Cardiac septum (tissue), 1 donor: ENCODE measurements at places on chromosomes 16 and 17.

DNA sequence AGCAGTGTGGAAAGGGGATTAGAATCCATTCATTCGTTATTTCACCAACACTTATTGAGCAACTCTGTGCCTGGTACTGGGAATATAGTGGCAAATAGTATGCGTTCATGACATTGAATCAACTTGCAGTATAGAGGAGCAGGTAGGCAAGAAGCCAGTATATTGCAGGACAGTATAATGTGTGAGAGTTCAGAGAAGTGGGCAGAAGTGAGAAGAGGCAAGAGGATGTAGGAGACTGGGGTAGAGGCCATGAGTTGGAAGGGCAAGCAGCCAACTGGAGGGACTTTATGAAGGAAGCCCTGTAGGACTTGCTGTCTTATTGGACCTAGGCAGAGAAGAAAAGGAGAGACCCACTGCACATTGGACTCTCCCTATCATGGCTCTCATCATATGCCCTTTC, 12.3 kb downstream of the HSD17B2 start:
- DNase-seq: no peak

DNA sequence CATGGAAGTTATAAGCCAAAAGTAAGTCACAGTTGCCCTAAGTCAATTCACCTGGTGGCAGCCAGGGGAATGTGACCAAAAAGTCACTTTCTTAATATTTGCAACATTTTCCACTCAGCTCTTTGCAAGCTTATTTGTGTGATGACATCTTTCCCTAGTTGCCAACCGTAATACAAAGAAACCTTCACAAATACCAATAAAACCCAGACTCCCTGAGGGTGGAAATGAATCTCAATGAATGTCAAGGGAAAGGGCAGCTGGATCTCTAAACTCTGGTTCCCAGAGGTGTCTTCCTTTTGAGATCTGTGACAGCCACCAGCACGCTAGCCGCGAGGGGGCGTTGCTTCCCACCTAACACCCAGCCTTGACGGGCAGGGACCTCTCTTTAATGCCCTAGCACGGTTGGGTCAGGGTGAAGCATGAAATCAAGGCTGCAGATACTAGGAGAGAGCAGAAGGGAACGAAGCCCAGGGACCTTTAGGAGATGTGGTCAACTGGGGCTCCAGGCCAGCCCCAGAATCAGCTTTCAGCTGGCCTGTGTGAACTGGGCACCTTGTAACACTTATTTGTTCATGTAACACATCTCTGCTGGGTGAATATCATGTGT, 82.2 kb downstream of the CMC2 start:
- DNase-seq: no peak

DNA sequence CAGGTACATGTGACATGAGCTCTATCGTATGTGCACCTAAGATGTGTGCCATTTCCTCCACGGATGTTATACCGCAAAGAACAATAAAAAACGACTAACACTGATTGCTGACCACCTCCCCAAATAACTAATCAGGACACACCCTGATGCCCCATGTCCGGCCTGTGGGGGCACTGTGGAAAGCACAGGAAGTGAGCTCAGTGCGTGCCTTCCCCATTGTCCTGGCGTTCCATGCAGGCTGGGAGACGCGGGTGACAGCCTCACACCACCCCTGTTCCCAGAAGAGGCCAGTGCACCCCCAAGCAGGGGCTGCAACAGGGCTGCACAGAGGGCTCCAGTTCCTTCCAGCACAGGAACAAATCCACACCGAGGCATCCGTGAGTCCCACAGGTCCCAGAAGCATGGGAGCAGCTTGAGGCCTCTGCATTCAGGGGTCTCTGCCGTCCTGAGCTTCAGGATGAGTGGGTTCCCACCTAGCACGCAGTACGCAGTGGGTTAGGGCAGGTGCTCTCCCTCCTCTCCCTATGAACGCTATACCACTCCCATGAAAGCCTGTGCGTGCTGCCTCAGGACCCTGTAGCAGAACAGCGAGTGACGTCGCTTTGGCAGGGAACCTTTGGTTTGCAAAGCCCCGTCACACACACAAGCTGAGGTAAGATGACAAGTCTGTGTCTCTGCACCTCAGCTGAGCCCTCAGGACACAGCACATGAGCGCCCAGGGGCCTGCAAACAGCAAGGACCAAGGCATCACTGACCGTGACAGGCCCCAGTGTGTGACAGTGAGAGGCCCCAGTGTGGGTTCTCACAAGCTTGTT, 117.7 kb downstream of the ZNF778 start:
- no peak for DNase-seq

DNA sequence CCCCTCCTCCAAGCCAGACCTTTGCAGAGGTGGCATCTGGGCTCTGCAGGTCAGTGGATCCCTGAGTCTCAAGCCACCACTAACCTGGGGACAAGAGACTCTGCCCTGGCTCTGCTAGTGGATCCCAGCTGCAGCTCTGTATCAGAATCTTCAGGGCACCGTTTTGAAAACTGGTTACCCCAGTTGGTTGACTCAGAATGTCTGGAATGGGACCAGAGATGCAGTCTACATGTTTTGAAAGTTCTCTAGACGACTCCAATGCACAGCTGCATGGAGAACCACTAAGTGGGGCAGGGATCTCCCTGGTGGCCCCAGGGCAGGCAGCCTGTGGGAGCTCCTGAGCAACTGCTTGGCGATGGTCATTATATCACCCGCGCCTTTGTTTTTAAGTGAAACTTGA, 34.1 kb upstream of the ADORA2B start:
- DNase-seq: no peak
